Liver (tissue), 10 donors: ENCODE measurements at places on chromosomes 16 and 17. TPM values are rescaled to one million over a fixed set of nuclear protein-coding genes. Genes with fewer than 3 reads are reported as not detected.

The ACSM5 gene
- 4.2 TPM for total RNA-seq

DNA sequence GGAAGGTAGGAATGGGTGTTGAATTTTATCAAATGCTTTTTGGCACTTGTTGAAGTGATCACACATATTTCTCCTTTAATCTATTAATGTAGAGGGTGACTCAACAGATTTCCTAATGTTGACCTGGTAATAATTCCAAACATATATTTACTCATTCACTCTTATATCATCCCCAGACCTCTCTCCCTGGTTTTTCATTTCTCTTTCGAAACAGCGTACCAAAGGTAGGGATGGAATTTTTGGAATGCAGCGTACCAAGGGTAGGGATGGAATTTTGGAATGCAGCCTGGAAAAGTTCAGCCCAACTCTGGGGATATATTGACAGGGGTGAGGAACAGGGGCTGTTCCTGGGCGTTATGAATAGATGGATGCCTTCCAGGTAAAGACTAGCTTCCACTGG, 7.3 kb downstream of the KIF18B start:
- DNase-seq, result no peak

The AANAT gene
- not detected for total RNA-seq

The SYCE1L gene
- total RNA-seq, result not detected

- no peak for DNase-seq
Measured at GRCh38 chr17:8468127-8468526, 32.4 kb downstream of the NDEL1 start.

- no peak for DNase-seq
Measured at GRCh38 chr17:2055292-2056205, 646 bp downstream of the HIC1 start.

DNA sequence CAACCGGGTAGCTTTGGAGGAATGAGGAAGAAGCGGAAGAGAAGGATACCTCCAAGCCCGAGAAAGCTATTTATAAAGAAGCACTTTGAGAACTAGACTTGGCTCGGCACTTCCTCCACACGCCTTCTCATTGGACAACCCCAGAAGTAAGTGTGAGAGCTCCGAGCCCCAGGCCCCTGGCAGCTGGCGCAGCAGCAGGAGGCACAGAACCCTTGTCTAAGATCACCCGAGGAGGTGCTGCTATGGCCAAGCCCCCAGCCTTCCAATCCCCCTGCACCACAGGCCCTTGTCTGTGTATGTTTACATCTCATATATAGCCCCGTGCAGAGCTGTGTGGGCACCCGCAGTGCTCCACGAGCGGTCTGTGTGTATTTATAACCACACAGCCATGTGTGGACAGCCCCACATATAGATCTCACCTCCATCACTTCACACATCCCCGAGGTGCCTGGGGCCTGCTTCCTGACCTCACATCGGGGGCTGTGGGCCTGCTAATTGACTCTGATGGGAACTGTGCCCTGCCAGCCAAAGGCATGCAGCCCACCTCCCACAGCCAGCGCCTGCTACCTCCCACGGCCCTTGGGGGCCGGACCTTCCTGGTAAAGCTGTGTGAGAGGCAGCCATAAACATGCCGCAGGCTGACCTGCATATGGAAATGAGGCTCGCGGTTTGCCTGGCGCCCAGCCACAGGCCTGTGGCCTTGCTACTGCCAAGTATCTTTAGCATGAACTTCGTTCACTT, 96.1 kb downstream of the C17orf67 start:
- no peak for DNase-seq

The KRTAP16-1 gene
- not detected for total RNA-seq

The GPR142 gene
- total RNA-seq, result not detected

GRCh38 chr16:57376313-57376818, 4.1 kb downstream of the CX3CL1 start:
- DNase-seq, result no peak

The SPIRE2 gene
- total RNA-seq, result 7.2 TPM

The MT1G gene
- total RNA-seq, result 152 TPM

- no peak for DNase-seq
Measured at GRCh38 chr16:84816485-84816884, 3.3 kb upstream of the CRISPLD2 start.

DNA sequence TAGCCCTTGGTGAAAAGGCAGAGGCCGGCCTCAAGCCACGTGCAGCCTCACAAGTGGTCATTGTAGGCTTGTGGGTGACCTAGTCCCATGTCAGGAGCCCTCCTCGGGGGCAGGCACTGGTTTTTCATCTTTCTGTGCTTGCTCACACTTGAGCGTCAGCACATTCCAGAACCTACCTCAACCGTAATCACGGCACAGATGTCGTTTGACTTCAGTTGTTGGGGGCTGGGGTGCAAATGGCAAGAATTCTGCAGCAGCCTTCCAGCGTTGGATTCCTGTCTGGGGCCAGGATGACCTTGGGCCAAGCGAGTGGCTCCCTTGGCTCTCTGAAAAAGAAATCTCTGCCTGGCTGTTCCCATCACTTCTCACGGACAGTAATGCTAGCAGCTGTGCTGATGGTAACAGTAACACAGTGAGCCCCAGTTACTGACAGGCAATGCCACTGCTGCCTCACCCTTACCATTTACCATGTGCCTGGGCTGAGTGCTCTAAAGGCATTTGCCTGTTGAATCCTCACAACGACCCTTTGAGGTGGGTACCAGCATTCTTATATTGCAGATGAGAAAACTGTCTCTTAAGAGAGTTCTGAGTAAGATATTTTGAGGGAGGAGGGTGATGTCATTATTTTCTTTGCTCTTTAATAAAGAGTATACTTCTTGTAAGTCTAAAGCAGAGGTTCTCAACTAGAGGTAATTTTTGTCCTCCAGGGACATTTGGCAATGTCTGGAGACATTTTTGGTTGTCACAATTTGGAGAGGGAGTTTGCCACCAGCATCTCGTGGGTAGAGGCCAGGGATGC, 46.5 kb downstream of the KSR1 start:
- DNase-seq, result no peak

DNA sequence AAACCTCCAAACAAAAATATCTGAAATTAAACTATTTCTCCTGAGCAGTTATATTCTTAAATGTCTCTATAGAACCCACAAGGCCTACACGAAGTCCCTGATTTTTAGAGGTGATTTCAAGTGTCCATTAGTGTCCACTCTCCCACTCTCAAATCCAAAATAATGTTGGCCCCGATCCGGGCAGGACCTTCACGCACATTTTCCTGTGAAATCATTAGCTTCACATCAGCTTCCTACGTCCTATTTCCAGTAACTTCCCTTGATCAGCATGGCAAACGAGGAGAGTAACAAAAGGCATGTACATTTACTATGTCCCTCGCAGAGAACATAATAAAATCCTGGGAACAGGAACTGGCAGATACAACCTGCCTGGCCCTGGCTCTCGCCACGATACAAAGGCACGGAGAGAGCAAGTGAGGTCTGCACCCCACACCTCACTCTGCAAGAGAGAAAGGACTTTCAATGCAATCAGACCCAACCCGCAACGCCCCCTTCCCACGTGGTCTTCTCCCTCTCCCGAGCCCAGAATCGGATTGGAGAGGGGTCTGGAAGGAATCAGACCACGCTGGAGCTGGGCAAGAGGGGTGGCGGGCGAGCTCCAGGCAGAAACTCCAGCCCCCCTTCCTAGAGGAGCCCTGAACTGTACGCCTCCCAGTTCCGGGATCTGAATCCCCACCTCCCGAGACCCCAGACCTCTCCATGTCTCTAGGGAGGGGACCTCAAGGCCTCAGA, 17.5 kb upstream of the C17orf78 start:
- DNase-seq, result peak; percentile 72

The GP1BA gene
- not detected for total RNA-seq

The CRYBA1 gene
- total RNA-seq, result not detected

The ELAC2 gene
- 33.3 TPM for total RNA-seq

DNA sequence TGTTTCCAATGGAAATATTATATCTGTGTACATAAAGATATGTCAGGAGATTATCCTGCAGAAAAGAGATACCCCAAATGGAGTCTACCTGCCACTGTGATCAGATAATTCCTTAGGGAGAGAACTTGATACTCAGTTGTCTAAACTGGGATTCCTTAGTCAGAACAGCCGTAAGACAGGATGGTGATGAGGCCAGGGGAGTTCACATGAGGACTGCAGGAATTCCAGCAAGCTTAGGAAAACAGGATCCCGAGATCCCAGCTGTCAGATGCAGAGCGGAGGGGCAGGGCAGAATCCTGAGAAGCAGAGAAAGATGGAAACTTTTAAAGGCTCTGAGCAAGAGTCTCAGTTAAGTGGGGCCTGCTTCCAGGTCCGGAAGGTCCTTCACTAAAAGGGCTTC, 4.7 kb downstream of the KRABD2 start:
- DNase-seq, result no peak

- no peak for DNase-seq
Measured at GRCh38 chr16:56102183-56102686, 89.1 kb upstream of the GNAO1 start.

GRCh38 chr17:29648005-29648404, 25.3 kb upstream of the CORO6 start:
- DNase-seq, result no peak

GRCh38 chr17:67855504-67856324, 30.4 kb downstream of the BPTF start:
- DNase-seq, result no peak

DNA sequence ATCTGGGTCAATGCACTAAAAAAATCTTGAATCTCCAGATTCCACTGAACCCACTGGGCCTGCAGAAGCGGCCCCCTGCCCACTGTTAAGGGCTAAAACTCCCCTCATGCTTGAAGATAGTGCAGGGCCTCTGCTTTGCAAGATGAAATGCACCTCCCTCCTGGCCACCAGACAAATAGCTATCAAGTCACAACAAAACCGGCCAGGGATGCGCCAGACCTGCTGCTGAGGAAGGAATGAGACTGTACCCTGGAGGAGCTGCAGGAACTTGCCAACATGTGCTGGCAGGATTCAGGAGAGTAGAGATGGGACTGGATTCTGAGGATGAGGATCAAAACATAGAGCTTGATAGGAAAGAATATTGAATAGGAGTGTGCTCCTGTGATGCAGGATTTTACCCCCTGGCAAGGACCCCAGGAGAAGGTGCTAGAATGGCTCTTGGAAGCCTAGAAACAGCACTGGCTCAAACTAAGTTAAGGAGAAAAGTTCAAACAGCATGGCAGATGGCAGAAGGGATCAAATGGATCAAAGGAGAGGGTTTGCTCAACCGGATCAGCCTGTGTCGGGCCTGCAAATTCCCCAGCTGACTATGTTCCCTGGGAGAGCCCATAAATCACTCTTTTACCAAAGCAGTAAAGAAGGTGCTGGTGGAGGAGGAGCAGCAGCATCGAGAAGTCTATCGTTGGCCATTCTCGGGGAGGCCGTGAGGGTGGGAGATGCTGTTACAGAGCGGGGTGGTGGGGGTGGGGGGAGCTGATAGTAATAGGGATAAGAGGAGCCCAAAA, 27.2 kb upstream of the XYLT2 start:
- no peak for DNase-seq

- peak; percentile 31 for DNase-seq
Measured at GRCh38 chr17:58304750-58305486, 23.7 kb downstream of the TSPOAP1 start.

DNA sequence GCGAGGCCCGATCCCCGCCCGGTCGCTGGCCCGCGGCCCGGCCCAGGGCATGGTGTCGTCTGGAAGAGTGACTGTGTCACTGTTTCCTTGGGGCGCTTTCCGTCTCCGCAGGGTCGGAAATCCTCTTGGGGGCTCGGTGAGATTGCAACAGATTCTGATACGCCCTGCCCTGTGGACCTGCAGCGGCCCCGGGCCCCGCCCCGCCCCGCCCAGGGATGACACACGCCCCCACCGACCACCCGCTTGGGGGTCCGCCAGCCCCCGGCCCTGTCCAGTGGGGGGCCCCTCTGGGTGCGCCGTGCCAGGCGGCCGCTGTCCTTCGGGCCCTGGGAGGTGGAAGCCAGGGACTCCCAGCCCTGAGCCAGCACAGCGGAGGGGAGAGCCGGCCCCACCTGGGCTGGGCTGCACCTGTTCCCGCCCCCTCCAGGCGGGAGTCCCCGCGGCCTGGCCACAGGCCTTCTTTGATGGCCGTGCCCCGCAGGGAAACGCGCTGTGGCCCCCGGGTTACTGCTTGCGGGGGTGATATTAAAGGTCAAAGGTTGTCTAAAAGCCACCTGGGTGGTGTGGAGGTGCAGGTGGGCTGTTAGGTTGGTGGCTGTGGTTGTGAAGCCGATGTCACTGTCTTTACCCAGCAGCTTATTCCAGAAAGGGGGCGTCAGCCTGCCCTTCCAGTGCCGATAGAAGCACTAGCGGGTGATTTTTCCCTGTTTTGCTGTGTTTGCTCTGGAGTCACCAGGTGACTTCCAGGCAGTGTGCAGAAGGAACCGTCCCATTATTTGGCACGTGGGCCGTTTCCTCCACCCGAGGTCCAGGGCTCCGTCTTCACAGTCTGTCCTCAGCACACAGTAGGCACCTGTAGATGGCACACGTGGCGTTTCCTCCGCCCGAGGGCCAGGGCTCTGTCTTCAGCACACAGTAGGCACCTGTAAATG, 752 bp downstream of the TBC1D24 start:
- no peak for DNase-seq

DNA sequence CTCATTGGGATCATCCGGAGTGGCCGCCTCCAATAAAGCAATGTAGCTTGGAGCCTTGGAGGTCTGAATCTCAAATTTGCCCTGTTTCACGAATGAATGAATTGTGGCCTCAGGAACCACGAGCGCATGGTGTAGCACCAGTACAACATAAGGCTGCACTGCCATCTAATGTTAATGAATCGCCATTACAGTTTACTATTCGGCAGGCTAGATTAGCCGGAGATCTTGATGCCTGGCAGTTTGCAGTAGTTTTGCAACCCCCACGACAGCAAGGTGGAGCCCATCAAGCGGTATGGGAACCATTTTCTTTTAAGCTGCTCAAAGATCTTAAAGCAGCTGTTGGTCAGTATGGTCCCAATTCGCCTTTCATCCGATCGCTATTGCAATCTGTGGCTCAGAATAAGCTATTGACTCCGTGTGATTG, 18.8 kb downstream of the ALOX15B start:
- peak; percentile 34 for DNase-seq

The CDRT15L2 gene
- total RNA-seq, result not detected

DNA sequence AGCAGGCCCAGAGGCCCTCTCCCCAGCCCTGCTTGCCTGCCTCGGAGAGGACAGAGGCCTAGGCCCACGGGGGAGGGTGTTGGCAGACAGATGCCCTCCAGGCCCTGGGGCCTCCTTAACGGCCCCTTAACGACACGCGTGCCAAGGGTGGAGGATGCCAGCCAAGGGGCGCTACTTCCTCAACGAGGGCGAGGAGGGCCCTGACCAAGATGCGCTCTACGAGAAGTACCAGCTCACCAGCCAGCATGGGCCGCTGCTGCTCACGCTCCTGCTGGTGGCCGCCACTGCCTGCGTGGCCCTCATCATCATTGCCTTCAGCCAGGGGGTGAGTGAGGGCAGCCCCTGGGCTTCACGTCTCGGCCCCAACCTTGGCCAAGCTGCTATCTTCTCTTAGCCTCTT, 21.7 kb downstream of the ADCY7 start:
- no peak for DNase-seq

- no peak for DNase-seq
Measured at GRCh38 chr17:35390663-35391062, 17.2 kb upstream of the SLFN11 start.

GRCh38 chr16:55474821-55475220, 4.2 kb upstream of the MMP2 start:
- DNase-seq, result no peak
